ENCODE measurements at places on chromosomes 1 and 21.

DNA sequence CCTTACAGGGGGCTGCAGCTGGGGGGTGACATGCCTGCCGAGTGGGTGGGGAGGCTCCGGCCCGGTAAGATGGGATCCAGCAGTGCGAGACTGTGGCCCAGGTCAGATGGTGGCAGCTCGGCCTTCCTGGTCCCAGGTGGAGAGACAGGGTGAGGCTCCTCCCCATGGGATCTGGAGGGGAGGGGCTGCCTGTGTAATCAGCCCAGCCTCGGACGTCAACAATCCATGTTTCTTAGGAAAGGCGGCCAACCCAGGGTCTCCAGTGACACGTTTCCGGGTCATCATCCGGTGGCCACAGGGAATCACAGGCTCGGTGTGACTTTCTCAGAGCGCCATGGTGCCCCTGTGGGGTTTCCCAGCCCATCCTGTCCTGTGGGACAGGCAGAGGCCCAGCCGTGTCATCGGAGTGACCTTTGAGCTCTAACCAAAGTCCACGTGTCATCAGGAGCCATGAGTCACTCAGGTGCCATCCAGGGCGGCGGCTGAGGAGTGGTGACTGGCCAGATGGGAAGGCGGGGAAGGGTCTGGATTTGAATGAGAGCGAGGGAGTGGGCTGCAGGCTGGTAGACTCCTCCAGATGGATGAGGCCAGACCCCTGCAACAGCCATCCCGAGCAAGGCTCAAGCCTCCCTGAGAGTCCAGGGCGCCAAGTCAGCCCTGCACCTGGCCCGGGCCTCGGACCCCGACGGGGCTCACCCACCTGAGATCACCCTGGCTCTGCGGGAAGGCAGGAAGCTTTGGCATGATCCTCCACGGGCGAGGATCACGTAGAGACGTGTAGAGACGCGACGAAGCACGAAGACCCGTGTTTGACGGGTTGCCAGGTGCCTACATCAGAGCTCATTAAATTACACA, 6.6 kb upstream of the HES4 start:
- DNase-seq = no peak

- DNase-seq = no peak
Observed at GRCh38 chr1:187877220-187877619, 1048.5 kb downstream of the PLA2G4A start.

GRCh38 chr1:1189111-1189510, 15.4 kb downstream of the TTLL10 start:
- no peak for DNase-seq

- DNase-seq = no peak
Observed at GRCh38 chr1:185495898-185496297, 178.9 kb upstream of the IVNS1ABP start.

DNA sequence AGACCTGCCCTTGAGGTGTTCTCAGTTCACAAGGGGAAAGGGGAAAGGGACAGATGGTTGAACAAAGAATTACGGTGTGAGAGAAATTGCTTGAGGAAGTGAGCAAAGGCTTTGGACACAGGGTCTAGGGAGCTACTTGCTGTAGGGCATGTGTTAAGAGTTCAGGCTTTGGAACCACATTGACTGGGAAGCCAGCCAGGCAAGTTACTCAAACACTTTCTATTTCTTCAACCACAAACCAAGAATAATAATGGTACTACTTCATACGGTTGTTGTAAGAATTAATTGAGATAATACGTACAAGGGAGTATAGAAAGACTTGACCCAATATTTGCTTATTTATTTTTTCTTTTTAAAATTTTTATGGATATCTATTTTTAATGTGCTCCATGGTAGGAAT, 26.6 kb downstream of the AK4 start:
- no peak for DNase-seq

GRCh38 chr1:17301767-17302166, 6.2 kb upstream of the PADI4 start:
- DNase-seq = no peak
